ENCODE measurements at places on chromosomes 3 and 15.

GRCh38 chr15:42338500-42338899, 20.8 kb upstream of the CAPN3 start:
- no peak for DNase-seq

DNA sequence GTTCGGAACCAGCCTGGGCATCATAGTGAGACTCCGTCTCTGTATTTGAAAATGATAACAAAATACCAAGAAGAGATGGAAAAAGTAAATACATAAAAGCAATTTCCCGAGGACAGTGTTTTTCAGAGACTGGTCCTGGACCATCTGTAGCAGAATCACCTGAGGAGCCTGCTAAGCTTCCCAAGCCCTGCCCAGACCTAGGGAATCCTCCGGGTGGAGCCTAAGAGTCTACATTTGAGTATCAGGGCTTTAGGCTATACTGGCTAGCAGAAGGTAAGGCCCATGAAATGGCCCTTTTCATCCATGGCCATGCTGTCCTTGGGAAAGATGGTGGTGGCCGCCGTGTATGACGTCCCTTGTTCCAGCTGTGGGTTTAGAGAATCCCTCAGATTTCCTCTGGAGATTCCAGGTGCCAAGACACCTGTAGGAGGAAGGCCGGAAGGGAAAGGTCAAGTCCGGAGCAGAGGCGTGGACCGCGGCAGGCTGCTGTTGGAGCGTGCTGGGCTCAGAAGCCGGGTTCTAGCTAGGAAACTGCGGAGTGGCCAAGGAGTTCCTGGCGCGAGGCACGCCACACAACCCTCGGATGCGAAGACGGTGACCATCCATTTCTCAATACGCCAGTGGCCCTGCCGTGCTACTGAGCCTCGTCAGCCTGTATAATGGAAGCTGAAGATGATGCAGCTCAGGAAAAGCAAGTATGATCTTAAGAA, 50.9 kb downstream of the TMEM44 start:
- DNase-seq, result no peak

GRCh38 chr15:38171973-38172372, 80.7 kb upstream of the SPRED1 start:
- no peak for DNase-seq

- DNase-seq, result no peak
Measured at GRCh38 chr3:71046791-71047190, 536.7 kb downstream of the FOXP1 start.

GRCh38 chr15:99095626-99096025, 9.3 kb upstream of the SYNM start:
- no peak for DNase-seq

DNA sequence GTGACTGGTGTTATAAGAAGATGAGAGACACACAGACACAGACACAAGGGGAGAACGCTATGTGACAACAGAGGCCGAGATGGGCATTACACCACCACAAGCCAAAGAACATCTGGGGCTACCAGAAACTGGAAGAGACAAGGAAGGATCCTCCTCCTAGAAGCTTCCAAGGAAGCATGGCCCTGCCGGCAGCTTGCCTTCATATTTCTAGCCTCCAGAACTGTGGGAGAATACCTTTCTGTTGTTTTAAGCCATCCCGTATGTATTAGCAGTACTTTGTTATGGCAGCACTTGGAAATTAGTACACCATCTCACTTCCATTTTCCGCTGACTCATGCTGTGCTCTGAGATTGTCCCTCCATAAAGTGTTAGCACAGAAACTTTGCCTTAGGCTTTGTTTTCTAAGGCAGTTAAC, 38.7 kb upstream of the CA12 start:
- DNase-seq, result no peak

- DNase-seq, result no peak
Measured at GRCh38 chr3:161096771-161097367, 8.3 kb downstream of the B3GALNT1 start.

DNA sequence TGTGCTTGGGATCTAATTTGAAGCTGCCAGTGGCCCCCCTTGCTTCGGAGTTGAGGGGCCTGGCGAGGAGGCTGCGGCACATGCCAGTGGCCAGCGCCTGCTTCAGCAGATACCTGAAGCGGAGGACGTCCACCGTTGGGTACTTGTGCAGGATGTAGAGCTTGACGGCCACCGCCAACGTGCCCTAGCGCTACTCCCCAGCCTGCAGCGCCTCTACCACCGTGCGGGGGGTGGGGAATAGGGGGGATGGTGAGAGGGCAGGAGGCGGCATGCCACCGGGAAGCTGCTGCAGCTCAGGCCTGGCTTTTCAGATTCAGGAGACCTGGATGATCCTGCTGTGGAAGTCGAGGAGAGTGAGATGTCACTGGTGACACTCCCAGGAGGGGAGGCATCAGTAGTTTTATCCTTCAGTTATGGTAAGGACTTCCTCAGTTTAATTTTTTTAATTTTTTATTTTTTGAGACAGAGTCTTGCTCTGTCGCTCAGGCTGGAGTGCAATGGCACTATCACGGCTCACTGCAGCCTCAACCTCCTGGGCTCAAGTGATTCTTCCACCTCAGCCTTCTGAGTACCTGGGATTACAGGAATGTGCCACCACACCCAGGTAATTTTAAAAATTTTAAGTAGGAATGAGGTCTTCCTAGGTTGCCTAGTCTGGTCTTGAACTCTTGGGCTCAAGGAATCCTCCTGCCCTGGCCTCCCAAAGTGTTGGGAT, 150.6 kb upstream of the FRMD4B start:
- DNase-seq, result no peak

GRCh38 chr3:46365041-46365440, 5.7 kb upstream of the CCR5 start:
- no peak for DNase-seq

DNA sequence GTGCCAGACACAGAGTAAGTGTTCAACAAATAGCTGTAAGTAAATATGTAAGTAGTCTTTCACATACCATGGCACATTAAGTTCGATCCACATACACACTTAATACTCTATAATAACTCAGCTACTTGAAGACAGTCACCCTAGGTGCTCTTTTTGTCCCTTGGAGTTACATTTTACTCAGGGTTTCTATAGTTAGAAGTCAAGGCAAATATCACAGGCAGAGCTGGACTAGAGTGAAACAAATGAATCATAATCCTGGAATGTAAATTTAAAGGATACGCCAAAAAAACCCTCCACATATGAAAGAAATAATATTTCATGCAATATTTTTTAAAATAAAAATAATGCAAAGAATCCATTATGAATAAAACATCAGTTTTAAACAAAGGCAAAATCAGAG, 461.8 kb downstream of the MAGI1 start:
- DNase-seq, result no peak

GRCh38 chr3:115871735-115872134, 248.4 kb downstream of the GAP43 start:
- DNase-seq, result no peak

- DNase-seq, result no peak
Measured at GRCh38 chr3:102255736-102256135, 179.1 kb upstream of the ZPLD1 start.

DNA sequence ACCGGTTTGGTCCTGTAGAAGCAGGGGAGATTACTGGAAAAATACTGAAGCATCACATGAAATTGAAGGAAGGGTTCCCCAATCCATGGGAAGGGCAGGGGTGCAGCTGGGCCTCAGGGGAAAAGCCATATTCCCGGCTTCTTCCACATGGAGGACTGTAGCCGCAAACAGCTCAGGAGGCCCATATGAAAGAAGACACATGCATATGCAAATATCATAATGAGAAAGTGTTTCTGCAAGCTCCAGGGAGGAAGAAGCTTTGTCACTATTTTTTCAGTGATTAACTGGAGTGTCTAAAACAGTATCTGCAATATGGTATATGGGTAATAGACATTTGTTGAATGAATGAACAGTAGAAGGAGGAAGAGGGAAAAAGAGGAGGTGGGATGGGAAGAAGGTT, 19.1 kb downstream of the DPH3 start:
- no peak for DNase-seq

GRCh38 chr3:119310071-119310470, 15.9 kb downstream of the ARHGAP31 start:
- no peak for DNase-seq

GRCh38 chr3:197801891-197802778, 11.1 kb downstream of the LRCH3 start:
- DNase-seq, result no peak

DNA sequence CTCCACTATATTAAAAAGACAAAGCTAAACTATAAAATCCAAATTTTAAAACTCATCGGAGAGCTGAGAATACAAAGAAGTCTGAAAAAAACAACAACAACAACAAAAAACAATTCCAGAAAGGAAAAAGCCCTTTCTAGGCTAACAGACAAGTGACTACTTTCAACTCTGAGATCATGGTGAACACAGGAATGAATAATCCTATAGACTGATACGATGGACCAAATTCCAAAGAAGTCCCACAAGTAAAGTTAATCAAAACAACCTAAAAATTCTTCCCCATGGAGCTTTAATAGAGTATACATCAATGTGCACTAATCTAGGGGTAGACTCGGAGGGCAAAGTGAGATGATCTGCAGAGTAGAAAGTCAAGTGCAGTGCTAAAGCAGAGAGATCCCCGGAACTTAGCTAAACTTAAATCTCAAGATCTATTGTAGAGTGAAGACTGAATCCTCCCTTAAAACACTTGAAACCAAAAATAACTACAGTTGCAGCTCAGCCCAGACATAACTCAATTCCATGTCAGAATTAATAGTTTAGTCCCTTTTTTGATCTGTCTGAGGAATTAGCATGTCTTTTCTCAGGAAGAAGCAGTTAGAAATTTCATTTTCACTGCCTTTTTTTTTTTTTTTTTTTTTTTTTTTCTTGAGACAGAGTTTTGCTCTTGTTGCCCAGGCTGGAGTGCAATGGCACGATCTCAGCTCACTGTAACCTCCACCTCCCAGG, 43.5 kb downstream of the MYO9A start:
- no peak for DNase-seq

GRCh38 chr15:62782071-62782841, 260.3 kb upstream of the TPM1 start:
- peak; percentile 9 for DNase-seq

DNA sequence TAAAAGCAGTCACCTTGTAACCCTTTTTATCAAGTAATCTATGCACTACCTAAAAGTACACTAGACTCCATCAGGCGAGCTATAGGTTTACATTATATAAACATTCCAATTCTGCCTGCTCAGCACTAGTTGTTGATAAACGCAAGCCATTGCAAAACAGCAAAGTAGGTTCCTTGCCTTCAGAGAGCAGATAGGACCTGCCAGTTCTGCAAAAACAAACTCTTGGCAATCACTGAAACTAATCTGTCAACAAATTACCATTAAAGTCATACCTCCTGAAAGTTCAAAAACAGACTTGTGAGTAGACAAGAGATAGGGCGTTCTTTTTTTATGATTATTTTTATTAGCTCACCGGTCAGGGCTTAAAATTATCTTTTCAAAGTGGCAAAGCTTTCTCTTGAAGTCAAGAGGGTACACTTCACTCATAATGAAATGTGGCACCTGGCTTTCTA, 392.5 kb downstream of the FOXP1 start:
- no peak for DNase-seq

GRCh38 chr3:11845651-11846050, 1.0 kb downstream of the TAMM41 start:
- no peak for DNase-seq

DNA sequence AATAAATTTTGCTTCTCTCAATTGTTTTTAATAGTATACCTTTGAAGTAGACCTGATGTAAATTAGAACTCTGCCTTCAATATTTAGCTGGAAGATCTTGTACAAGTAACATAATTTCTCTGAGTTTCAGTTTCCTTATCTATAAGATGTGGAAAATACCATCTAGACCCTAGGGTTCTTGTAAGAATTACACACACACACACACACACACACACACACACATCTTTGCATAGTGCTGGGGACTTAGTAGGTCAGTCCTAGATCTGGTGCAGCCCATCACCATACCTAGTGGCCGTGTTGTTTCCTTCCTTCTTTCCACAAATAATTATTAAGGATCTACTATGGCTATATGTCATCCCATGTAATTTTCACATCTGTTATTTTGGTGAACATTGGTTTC, 11.0 kb downstream of the TRAT1 start:
- DNase-seq, result no peak

DNA sequence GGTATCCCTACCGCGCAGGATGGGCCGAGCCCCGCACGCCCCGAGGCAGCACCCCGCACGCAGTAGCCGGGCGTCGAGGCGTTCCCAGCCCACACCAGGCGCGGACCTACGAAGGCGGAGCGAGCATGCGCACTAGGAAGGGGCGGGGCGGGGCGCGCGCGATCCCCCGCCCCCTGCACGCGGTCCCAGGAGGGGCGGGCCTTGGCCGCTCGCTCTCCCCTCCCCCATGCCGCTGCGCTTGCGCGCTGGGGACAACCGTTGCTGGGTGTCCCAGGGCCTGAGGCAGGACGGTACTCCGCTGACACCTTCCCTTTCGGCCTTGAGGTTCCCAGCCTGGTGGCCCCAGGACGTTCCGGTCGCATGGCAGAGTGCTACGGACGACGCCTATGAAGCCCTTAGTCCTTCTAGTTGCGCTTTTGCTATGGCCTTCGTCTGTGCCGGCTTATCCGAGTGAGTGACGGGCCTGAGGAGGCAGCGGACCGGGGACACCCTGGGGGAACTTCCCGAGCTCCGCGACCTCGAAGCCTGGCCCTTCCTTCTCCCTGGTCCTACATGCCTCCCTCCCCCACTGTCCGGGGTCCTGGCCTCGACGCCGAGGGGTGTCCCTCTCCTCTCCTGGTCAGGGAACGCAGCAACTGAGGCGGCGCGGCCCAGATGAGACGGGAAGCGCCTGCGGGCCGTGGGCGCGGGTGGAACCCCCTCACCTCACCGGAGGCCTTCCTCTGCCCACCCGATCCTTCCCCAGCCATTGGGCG, at the start of gene SPESP1:
SPESP1 (plus strand) TSS at position 258 of the 755 bp plus-strand sequence; CDS start at position 387, 129 bp downstream.
- no peak for DNase-seq

GRCh38 chr3:168251371-168251770, 155.6 kb upstream of the GOLIM4 start:
- no peak for DNase-seq

GRCh38 chr3:139552632-139553365, 13.3 kb upstream of the RBP1 start:
- no peak for DNase-seq

DNA sequence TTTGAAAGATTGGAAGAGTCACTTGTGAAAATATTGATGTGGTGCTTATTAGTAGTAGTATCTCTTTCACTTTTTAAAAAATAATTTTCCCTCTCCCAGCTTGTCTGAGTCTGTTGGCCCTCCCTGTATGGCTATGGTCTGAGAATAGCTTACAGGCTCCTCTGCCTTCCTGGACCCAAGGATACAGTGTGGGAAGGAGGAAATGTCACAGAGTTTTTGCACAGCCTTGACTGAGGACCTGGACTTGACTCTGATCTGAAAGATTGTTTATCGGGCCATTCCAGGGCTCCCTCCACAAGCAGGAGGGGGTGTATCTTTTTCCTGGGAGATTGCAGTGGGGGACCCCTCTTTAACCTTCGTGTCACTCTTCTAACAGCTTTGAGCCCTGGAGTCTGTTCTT, 59.7 kb downstream of the TLNRD1 start:
- DNase-seq, result no peak

DNA sequence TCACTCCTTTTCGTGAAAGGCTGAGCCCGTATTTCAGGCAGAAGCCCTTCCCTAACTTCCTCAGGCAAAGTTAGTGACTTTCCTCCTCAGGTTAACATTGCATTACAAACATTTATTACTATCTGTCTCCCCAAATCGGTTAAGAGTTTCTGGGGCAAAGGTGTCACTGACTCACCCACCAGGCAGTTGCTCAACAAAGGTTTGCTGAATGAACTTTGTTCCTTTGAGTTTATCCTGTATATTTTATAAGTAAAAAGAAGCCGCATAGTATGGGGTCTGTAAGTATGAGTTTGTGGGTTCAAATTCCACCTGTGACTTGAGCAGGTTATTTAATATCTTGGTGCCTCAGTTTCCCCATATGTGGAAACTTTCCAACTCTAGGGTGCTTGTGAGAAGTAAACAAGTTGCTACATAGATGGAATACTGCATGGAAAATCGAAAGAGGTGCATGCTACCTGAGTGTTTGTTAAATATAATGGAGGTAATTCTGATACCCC, 177.7 kb downstream of the THRB start:
- DNase-seq, result no peak
